Endothelial cell (in vitro differentiated cells): ENCODE measurements at places on chromosomes 12 and 14. TPM values are rescaled to one million over a fixed set of nuclear protein-coding genes. Genes with fewer than 3 reads are reported as not detected.

Gene ATN1
- total RNA-seq, result 144 TPM

- no peak for DNase-seq
Measured at GRCh38 chr12:14362352-14362751, 3.1 kb upstream of the ATF7IP start.

GRCh38 chr12:46893434-46893833, 67.6 kb upstream of the SLC38A4 start:
- no peak for DNase-seq

DNA sequence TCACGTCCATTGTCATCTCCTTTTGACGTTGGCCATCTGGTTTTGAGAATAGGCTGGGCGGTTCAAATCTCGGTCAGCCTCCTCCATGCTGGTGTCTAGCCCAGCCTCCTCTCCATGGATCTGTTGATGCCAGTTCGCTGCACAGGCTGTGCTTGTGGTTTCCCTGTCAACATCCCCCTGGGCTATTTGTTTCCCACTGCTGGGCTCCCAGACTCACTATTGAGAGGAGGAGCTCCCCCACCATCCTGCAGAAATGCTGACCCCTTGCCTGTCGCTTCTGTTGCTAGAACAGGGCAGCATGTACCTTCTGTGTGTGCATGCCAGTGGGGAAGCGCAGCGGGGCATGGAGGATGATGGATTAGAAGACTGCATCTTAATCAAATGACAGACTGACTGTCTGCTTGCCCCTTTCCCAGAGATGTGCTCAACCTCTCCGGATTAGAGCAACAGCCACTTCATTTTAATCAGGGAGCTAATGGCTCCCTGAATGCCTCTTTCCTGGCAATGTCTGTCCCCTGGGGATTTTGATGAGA, 170.5 kb downstream of the TSPAN9 start:
- no peak for DNase-seq

DNA sequence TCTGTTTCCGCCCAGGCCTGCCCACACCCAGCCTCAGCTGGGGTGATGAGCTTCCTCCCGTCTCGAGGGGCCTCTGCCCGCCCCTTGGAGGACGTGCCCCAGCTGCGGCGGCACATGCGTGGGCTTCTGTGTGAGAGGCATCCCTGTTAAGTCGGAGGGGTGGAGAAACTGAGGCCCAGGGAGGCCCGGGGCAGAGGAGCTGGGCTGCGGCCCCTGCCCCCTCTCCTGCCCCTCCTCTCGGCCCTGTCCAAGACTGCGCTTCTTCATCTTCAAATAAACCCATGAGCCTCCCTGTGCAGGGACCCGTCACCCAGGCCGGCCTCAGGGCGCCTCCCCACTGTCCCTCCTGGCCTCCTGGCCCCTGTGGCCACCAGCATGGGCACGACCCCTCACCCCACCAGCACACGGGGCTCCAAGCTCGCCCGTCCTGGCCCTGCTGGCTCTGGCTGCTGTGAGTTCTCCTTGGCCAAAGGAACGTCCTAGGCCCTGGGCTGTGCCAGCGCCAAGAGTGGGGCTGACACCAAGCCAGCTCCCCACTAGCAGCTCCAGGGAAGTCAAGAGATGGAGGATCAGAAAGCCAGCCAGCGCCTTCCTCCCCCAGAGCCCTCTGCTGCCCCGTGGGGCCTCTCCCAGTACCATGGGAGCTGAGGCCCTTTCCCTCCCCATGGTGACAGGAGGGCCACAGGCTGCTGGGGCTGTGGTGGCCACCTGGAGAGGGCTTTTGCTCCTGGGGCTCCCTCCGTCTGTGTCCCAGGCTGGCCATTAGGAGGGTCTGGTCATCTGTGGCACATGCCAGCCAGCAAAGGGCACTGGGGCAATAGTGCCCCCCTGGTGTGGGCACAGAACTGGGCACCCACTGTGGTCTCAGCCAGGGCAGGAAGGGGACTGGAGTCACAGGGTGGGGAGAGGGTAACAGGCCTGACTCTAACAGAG, 180.4 kb downstream of the KIF26A start:
- DNase-seq, result peak; percentile 3

GRCh38 chr12:71752891-71753290, 1.8 kb upstream of the RAB21 start:
- no peak for DNase-seq

DNA sequence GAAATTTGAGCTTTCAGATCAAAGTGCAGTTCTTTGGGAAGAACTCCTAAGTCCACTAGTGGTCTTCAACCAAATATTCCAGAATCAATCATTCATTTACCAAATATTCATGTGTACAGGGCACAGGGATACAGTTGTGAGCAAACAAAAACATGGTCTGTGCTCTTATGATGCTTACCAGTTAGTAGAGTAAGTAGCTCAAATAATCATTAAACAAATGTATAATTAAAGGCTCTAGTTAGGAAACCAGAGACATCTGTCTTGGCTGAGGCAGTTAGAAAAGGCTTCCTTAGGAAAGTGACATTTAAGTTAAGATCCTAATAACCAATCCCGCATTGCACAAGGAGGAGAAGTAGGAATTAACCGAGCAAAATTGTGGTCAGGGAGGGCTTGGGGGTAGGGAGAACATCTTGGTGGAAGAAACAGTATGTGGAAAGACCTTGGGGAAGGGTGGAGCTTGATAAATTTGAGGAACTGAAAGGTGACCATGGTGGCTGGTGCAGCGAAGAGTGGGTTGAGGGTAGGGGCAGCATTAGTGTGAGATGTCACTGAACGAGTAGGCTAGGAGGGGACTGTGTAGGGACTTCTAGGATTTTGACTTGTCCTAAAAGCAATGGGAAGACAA, 40.0 kb downstream of the PEBP1 start:
- DNase-seq, result no peak

Gene IL22
- not detected for total RNA-seq

- no peak for DNase-seq
Measured at GRCh38 chr14:30295980-30296379, 263.0 kb upstream of the G2E3 start.

GRCh38 chr12:113889891-113890581, 76.1 kb downstream of the RBM19 start:
- DNase-seq, result no peak

- no peak for DNase-seq
Measured at GRCh38 chr12:92362126-92362525, 216.5 kb upstream of the BTG1 start.

DNA sequence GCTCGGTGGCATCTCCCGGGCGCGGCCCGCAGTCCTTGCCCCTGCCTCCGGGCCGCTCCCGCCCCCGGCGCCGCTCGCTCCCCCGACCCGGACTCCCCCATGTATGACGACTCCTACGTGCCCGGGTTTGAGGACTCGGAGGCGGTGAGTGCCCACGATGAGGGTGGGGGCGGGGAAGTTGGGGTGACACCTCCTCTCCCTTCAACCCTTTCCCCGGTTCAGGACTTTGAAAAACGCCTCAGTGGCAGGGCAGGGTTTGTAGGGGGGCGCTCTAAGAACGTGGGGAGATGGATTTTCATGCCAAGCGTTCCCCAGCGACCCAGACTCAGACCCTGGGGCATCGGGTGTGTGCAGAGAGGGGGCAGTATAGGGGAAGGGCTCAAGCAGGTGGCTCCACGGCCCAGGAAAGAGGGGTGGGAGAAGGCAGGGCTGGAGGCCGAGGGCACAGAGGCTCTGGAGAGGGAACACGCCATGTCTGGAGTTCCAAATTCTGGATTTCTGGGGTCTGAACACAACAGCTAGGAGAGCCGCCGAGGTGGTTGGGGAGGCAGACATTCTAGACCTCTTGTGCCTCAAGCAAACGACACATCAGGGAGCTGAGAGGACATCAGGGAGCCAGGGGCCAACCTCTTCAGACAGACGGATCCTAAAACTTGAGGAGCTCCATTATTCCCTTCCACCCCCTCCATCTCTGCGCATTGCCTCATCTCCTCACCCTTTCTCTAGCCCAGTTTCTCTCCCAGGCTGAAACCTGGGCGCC, 715 bp downstream of the CACNB3 start:
- DNase-seq, result peak; percentile 56

DNA sequence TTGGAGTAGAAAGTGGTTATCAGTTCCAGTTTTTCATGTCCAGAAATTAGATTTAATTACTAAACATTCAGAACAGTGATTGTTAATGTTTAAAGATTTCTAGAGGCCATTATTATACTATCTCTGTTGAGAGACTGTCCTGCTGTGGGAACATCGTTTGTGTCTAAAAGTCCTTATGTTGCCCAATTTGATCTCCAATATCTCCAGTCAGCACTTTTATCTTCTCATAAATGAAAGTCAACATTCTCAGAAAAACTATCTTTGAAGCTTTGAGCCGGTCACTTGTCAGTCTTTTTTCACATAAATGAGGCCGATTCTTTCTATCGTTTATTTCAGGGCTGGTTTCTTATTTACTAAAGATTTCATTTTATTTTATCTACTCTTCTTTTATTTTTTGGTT, 90.8 kb upstream of the NPAS3 start:
- DNase-seq, result no peak

DNA sequence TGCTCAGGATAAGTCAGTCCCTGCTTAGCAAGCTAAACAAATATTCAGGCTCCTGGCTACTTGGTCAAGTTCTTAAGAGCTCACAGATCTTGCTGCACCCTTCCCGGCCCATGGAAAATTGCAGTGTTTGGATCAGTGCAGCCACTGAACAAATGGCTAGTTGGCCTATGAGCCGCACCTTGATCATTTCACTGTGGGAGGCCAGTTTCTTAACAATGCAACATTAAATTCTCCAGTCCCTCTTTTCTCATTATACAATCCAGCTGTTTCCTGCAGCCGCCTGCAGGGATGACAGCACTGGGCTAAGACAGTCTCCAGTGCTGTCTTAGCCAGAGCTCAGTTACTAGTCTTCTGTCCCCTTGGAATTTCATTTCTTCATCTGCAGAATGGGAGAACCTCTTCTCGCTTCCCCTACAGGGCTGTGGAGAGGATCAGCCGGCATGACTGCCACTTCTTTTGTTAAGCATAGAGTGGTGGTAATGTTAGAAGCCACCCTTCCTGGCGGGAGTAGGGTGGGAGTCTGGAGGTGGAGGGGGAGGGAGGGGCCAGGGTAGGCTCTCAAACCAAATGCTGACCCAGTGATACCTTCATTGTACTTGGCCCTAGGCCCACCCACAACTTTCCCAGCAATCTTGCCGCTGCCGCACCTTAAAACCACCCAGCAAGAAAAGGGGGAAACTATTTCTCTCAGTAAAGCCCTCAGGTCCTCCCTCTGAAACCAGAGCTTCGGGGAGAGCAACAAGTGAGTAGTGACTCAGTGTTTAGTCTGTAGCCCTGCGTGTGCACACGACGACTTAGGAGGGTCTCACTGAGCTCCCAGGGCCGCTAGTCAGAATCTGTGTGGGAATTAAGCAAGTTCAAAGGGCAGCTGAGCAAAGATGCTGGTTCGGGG, 145.7 kb downstream of the NUAK1 start:
- no peak for DNase-seq

DNA sequence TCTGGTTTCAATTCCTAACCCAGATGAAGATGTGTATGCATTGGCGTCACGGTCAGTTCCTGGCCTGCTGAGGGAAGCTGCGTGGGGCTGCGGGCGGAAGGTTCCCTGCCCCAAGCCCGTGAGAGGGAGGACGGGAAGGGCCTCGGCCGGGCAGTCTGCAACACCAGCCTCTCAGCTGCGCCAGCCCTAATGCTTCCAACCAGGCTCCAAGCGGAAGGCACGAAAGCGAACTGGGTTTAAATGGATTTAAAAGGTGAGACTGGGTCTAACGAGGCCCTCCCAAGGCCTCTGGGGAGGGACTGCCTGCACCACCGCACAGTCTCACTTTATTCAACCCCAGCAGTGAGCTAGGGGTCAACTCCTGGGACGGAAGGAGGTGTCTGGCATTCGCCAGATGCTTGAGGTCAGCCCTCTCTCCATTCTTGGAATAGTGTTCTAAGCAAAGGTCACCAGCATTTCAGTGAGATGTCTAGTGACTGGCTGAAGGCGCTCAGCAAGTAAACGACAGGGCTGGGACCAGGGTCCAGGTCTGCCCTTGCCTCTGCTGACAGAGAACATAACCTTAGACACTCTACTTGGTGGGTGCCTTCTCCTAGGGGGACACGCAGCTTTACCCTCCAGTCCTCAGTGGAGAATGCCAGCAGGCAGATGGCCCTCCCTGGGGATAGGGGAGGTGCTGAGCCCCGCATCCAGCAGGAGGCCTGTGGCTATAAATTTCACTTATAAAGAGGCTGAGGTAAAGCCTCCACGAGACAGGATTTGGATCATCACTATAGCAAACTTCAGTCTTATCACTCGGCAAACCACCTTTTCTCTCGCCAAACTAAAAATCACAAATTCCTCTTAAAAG, 92.2 kb downstream of the PIWIL1 start:
- DNase-seq, result no peak

DNA sequence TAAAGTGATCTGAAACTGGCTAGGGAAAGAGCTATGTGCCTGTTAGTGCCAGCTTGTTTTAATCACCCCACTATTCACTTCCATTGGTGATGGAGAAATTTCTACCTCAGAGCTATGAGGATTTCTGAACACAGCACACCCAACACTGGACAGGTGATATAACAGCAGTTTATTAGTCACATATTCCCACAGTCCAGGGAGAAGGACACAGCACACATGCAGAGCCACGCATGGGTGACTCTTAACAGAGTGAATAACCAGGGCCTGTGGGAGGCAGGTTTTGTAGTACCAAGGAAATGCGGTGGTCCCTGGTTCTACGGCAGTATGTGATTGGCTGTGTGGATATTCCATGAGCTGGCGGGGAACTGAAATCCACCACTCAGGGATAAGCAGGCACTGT, 455.1 kb downstream of the BTG1 start:
- no peak for DNase-seq

DNA sequence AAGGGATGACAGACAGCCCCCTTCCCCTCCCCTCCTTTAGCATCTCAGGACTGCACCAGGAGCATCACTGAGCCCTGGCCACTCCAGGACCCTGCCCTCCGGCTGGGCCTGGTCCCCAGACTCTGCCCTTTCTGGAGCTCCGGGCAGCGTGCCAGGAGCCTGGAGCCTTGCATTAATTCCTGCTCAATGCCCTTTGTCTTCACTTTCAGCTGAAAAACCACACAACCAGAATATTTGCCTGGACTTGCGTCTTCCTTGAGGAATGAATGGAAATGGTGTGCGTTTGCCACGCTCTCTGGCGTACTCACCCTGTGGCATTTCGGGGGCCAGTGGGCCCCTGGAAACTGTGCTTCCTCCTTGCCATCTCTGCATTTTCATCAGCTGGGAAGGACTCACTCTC, 8.5 kb upstream of the RFLNA start:
- DNase-seq, result no peak

Gene DLGAP5
- total RNA-seq, result 12.8 TPM

DNA sequence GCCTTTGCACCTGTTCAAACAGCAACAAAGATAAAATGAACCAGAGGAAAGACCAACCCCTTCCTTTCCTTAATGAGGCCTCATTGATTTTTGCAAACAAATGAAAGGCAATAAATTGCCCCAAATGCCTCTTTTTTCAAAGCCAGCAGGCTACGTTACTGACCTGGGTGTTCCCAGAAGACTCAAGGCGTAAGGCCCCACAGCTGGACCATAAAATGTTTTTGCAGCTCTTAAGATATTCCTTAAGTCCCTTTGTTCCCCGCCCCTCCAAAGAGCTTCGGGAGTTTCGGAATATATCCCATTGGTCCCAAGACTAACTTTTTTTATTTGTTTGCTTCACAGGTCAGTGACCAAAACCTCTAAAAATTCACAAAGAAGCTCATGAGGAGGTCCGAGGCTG, 462.9 kb upstream of the PRICKLE1 start:
- DNase-seq, result no peak

GRCh38 chr14:88902850-88903249, 78.4 kb downstream of the TTC8 start:
- DNase-seq, result no peak
